ENCODE measurements at places on chromosomes 11 and 22. TPM values are rescaled to one million over a fixed set of nuclear protein-coding genes. Genes with fewer than 3 reads are reported as not detected.

DNA sequence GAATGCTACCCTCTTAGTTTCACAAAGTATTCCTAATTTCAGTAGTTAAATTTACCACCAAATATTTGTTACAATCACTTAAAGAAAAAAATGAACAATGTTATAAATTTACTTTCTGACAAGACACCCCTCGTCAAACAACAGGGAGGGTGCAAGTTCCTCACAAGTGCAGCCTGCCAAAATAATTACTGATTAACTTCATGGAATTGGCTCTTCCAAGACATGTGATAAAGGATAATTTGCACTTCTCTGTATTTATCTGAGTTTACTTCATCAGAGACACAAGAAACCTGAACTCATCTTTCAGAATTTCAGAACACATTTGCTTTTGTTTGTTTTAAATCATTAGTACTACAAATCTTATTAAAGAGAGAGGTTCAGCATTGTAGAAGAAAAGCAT is 66.5 kb downstream of the LARGE2 start:
- DNase-seq, result no peak

The FERMT3 gene
- 0.25 TPM for total RNA-seq

GRCh38 chr11:43933608-43934551 is 8.6 kb upstream of the C11orf96 start:
- DNase-seq, result no peak

DNA sequence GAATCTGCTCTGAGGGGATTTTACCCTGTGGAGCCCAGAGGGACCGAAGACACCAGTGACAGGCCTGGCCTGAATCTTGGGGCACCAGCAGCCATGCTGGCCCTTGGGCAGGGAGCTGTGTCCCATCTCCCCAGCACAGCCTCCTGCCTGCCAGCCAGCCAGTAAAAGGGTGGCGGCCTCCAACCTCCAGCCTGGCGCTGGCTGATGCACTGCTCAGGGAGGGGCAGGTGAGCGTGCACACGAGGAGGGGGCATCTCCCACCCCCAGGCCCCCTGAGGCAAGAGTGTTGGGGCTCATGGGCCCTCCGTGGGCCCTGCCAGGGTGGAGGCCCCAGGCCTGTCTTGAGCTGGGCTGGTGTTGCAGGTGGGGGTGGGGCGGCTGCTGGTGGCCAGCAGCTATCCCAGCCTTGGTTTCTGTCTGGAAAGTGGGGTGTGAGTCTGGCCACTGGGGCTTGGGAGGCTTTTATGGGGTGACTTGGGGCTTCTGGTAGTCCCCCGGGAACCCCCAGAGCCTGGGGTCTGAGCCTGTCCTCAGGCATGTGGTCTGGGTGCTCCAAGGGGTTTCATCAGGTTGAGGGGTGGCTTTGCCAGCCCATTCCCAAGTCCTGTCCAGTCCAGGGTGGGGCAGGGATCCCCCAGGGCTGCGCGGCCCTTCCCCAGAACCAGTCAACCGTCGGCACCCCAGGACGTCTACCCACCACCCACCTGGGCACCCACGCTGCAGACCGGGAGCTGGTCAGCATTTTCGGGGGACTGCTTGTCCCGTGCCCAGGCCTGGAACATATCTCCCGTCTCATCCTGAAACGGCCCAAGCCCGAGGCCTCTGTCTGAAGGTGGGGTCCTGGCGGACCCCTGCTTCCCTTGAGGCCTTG is 17.8 kb downstream of the TSPAN4 start:
- no peak for DNase-seq

DNA sequence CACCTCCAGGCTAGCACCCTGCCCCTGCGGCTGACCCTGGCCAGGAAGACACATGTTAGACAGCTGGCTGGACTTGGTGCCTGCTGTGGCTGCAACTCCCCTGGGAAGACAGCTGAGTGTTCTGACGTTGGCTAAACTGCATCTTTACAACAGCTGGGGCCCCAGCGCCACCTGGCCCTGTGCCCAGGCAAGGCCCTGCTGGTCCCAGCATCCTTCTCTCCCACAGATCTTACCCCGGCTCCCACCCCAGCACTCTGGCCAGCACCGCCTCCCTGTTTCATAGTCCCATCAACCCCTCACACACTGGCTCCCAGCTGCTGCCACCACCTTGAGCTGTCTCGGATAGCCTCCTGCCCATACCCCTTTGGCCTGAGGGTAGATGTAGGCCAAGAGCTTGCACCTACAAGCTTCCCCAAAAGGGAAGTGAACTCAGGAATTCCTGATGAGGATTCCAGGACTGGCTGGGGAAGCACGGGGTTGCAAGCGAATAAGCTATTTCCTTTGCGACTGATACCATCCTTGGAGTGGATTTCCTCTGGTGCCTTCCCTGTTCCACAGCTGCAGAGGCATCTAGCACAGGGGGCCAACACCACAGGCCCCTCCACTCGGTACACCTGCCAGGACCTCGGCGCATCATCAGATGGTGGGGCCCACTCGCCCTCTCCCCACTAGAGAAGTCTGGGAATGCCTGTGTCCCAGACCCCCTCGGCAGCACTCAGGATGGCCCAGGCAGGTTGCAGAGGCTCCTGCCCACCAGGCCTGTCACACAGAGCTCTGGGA is 28.5 kb downstream of the RSPH14 start:
- DNase-seq, result no peak

The TPBGL gene
- not detected for total RNA-seq

The SLC1A2 gene
- total RNA-seq, result not detected

The PRR33 gene
- not detected for total RNA-seq

The EMSY gene
- 15.2 TPM for total RNA-seq

- no peak for DNase-seq
Measured at GRCh38 chr22:43230971-43231723, 44.2 kb upstream of the TTLL12 start.

DNA sequence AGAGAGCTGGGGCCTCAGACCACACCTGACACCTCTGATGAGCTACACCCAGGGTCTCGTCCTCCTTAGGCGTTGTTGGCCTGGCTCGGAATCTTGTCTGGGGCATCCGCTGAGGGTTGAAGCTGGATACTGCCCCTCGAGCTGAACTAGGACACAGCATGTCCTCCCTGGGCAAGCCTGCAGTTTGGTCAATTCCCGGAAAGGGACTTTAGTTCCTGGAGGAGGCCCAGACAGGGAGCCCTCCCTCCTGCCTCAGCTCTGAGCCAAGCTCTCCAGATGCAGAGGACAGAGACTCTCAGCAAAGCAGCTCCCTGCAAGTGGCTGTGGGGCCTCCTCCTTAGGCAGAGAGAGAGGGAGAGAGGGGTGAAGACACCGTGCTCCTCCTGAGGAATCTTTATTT is 4.9 kb downstream of the APOL3 start:
- DNase-seq, result no peak

The CD59 gene
- total RNA-seq, result 469 TPM

- no peak for DNase-seq
Measured at GRCh38 chr11:93196816-93197379, 893 bp downstream of the SLC36A4 start.

The CENPM gene
- 14.3 TPM for total RNA-seq

DNA sequence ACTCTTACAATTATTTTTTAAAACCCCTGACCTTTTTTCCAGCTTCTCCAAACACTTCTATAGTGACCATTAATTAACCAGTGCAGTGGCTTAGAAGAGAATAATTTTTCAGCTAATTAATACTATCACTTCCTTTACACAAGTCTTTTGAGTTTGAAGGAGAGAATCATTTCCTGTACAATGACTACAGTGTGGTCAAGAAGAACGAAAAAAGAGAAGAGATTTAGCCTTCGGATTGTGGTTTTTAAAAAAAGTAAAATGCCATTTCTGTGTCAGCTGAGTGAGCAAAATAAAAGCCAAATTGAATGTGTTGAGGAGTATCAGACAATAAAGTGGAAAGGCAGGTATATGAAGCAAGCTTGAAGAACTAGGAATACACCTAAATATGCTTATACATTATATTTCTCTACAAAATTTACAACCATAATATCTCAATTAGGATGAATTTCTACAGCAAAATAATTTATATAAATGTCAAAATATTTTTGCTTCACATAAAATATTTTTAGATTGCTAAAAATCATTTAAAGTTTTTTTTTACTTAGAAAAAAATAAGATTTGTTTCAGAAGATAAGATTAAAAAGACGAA is 1155.2 kb upstream of the CNTN5 start:
- no peak for DNase-seq

The GLYAT gene
- total RNA-seq, result not detected

- no peak for DNase-seq
Measured at GRCh38 chr22:49547751-49548239, 279.9 kb downstream of the BRD1 start.

- DNase-seq, result no peak
Measured at GRCh38 chr11:35324981-35325380, 94.4 kb downstream of the SLC1A2 start.

- no peak for DNase-seq
Measured at GRCh38 chr11:29333993-29334775, 682.6 kb downstream of the KCNA4 start.

The GSTP1 gene
- total RNA-seq, result 1,923 TPM

The TMEM223 gene
- total RNA-seq, result 32.8 TPM

The RRP7A gene
- 29.5 TPM for total RNA-seq

GRCh38 chr11:107847184-107847583 is 11.4 kb downstream of the SLC35F2 start:
- no peak for DNase-seq

GRCh38 chr11:16874275-16874975 is 136.0 kb downstream of the C11orf58 start:
- DNase-seq, result no peak

DNA sequence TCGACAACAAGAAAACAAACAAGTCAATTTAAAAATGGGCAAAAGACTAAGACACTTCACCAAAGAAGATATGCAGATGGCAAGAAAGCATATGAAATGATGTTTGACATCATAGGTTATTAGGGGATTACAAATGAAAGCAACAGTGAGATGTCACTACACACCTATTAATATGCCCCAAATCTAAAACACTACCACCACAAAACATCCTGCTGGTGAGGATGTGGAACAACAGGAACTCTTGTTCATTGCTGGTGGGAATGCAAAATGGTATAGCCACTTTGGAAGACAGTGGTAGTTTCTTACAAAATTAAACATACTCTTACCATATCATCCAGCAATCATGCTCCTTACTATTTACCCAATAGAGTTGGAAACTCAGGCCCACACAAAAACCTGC is 29.0 kb downstream of the PRRG4 start:
- no peak for DNase-seq

The SLC37A2 gene
- total RNA-seq, result 1.8 TPM

The OR5P2 gene
- not detected for total RNA-seq

The SAA1 gene
- 5.8 TPM for total RNA-seq

The TMEM151A gene
- 0.08 TPM for total RNA-seq

GRCh38 chr11:46445192-46445919 is 53.8 kb upstream of the CHRM4 start:
- no peak for DNase-seq

The PHLDA2 gene
- total RNA-seq, result 58.5 TPM

All from kidney epithelial cell (primary cell).